ENCODE measurements at places on chromosomes 7 and 10. TPM values are rescaled to one million over a fixed set of nuclear protein-coding genes. Genes with fewer than 3 reads are reported as not detected.

Gene MNX1
- total RNA-seq = not detected

Gene EPDR1
- total RNA-seq = 2.0 TPM

Gene NACAD
- 0.44 TPM for total RNA-seq

Gene AKR1C4
- total RNA-seq = not detected

Gene C10orf95
- total RNA-seq = 0.22 TPM

Gene SNX13
- 27.4 TPM for total RNA-seq

Gene CCSER2
- 14.9 TPM for total RNA-seq

Gene AOC1
- not detected for total RNA-seq

Gene ACHE
- total RNA-seq = 1.7 TPM

Gene TMEM236
- 0.65 TPM for total RNA-seq

Gene GIMAP5
- total RNA-seq = 435 TPM

GRCh38 chr7:29360633-29361625 is 166.4 kb downstream of the CHN2 start:
- DNase-seq = no peak

DNA sequence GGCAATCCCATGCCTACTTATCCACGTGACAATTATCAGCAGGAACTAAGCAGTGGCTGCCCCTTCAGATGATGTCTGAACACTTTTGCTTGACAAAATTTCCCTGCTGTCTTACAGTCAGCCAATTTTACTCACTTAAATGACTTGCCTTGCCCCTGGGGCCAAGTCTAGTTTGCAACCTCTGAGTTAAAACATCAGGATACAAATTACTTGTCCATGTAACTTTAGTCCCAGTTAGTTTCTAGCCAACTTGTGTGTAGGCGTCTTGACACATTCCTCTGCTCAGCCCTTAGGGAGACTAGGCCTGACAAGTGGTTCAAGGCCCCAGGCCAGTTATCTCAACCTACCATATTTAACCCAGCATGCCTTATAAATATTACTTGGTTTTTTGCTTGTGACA is 11.6 kb upstream of the TYSND1 start:
- no peak for DNase-seq

DNA sequence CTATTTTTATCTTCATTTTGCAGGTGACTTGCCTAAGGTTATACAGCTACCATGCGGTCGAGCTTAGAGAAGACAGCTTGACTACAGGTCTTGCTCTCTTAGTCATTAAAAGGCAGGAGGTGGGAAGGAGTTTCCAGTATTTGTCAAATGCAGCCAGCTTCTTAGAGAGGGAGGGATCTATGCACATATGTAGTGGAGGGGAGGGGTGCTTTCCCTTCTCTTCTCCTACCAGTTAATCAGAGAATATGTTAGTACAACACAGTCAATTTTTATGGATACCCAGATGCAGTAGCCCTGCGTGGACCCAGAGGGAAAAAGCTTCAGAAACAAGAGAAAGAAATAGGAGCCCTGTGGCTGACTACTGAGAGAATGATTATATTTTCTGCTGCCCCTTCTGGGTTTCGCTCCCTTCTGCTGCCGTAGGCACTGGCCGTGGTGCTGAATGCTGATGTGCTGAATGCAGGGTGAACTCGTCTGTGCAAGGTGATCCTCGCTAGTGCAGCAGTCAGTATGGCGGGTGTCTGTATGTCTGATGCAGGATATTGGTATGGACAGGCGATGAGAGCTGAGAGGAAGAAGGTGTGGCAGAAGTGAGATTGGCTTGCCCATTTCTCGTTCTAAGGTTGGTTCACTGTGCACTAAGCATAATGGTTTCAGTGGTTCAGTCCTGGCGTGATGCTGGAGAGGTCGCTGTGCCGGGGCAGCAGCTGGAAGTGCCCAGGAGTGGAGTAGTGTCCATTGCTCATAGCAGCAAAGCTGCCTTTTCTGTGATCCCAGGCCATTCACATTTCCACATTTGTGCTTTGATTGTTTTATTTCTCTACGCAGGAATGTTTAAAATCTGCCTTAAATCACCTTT is 189.2 kb upstream of the PODXL start:
- peak; percentile 68 for DNase-seq

DNA sequence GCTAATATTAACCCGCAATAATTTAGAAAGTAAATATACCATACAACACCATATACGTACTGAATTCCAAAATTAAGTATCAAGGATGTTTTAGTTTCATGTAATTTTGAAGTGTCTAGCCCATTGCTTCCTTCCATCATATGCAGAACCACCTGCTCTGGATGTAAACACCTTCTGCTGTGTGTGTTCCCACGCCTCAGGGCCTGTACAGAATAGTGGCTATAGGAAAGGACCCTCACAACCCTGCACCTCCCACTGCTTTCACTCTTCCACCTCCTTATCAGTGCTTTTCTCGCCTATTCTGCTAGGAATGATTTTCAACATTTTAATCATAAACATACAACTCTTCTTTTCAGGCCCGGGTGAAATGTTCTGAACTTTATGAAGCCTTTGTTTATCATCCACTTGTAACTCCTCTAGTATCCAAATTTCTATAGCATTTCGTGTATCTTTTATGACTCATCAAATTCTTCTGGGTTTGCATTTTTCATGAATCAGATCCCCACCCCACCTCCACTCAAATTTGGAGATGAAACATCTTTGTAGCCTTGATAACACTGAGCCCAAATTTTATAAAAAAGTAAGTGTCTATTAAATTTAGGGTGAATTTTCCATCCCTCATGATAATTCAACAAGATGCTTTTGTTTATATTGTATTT is 1106.8 kb upstream of the C7orf33 start:
- DNase-seq = no peak

DNA sequence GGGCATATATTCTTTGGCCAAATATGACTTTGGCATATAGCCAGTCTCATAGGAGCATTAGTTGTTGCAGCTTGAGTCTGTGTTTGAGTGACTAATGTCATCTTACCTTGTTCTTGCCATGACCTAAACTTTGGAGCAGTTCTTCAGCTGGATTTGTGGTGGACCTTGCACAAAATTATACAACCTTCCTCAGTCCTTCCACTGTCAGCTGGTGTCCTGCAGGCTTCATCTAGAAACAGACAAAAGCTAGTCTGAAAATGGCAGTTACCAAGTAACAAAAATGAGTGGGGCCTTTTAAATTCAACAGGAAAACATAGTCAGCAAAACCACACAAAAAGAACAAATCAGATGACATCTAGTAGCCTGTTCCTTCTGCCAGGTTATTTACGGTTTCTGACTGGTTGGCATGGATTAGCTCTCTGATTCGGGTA is 59.5 kb upstream of the HECTD2 start:
- DNase-seq = peak; percentile 17

- no peak for DNase-seq
These were observed 1.0 kb downstream of the CYP51A1 start for GRCh38 chr7:92133133-92133736.

DNA sequence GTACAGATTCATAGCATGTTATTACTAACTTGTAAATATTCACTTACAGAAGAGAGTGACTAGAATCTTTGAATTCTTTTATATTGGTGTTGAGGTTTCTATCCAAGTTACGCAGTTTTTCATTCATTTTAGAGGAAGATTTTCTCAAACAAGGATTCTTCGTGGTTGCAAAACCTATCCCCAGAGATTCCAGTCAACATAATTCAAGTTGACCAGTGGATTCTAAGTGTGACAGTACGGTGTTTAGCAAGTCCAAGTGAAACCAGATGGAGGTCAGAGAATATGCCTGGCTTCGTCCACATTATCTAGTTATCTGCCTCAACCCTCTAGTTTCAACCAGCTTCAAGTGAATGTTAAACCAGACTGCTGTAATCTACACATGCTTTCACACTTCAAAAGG is 131.9 kb downstream of the SDK1 start:
- DNase-seq = no peak

DNA sequence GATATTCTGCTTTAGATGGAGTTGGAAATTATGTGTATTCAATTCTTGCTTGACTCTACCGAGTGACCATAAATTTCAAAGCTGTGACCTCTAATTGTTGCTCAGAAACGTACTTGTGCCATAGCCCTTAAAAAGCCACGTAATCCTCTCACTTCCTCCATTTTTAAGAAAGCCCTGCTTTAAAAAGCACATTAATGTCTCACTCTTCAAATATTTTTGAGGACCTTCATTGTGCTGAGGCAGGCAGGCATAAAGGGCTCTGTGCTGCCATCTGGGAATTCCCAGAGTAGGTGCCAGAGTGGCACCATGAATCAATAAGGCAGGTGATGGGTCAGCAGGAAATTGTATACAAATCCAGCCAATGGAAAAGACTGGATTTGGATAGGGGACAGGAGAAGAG is 97.7 kb upstream of the FAM204A start:
- no peak for DNase-seq

GRCh38 chr7:140506788-140507464 is 27.6 kb upstream of the MKRN1 start:
- no peak for DNase-seq

DNA sequence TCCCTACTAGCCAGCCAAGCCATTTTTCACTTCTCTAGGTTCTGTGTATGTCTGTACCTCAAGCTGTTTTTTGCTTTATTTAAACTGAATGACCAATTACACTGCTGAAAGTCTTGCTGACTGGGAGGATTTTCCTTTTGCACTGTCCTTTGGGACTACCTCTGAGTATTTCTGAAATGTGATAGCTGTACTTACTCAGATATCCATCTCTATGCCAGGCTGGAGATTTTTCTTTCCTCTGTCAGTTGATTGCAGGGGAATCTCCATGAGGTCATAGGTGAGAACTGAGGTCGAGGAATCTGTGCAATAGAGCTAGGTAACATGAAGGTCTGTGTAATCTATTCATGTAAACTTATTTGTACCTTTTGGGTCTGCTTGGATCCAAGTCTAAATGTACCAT is 38.9 kb upstream of the ANKRD1 start:
- no peak for DNase-seq

DNA sequence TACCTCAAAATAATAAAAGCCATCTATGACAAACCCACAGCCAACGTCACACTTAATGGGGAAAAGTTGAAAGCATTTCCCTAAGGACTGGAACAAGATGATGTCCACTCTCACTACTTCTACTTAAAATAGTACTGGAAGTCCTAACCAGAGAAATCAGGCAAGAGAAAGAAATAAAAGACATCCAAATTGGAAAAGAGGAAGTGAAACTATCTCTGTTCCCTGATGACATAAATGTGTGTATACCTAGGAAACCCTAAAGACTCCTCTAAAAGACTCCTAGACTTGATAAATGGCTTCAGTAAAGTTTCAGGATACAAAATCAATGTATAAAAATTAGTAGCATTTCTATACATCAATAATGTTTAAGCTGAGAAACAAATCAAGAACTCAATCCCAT is 314.1 kb downstream of the WDR37 start:
- no peak for DNase-seq

- DNase-seq = no peak
These were observed 46.8 kb downstream of the KCNH2 start for GRCh38 chr7:150931199-150931869.

DNA sequence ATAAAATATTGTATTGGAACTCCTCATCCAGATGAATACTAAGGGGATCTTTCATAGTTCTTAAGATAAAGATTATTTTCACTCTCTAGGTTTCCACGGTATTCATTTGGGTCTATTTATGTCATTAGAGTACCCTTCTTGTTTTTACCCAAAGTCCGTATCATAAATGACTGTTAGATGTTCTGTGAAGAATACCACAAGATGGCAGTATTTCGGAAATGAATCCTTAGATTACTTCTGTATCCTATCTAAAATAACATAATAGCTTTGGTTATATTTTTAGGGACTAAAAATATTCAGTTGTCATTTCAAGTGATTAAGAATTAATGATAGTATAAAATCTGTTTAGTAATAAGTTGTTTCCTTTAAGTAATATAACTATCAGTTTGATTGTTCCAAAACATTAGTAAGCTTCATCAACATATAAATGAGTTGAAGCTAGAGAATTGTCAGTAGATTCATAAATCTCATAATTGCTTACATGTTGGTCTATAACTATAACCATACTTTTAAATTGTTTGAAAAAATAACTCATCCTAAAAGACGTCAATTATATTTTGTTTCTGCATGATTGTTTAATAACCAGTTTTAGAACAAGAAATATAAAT is 337.5 kb upstream of the KCND2 start:
- peak; percentile 28 for DNase-seq

DNA sequence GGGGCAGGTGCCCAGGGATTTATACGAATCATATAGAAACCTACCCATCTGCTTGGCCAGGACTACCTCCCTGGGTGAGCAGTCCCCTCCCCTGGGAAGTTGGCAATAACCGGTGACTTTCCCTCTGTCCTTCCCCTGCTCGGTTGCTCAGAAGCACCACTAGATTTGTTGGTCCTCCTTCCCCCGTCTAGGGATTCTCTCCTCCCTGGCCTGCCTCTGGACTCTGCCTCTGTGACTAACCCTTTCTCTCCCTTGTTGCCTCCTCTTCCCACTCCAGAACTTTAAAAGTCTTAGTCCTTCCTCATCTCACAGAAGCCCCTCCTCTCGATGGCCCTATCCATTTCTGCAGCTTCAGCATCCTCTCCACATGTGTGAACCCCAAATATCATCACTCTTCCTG is 9.8 kb downstream of the CALHM3 start:
- no peak for DNase-seq

- DNase-seq = no peak
These were observed 365.7 kb downstream of the GPR37 start for GRCh38 chr7:124399941-124400340.

- DNase-seq = no peak
These were observed 54.1 kb downstream of the KIAA1217 start for GRCh38 chr10:24262929-24263590.

DNA sequence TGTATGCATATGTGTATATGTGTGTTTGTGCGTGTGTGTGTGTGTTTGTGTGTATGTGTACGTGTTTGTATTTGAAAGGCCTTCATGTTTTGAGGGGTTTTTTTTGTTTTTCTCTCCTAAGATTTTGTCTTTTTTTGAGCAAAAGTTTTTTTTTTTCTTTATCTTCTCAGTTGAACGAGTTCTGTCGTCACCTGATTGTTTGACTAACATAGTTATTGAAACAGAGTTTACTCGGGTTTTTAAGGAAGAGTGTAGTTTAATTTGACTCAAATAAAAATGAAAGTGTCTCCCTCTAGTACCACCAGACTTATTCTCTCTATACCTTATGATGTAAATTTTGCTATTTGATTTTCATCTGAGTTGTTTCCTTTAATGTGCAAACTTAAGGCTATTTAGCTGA is 73.5 kb downstream of the ST8SIA6 start:
- no peak for DNase-seq

GRCh38 chr7:48094861-48095293 is 5.8 kb downstream of the UPP1 start:
- no peak for DNase-seq

DNA sequence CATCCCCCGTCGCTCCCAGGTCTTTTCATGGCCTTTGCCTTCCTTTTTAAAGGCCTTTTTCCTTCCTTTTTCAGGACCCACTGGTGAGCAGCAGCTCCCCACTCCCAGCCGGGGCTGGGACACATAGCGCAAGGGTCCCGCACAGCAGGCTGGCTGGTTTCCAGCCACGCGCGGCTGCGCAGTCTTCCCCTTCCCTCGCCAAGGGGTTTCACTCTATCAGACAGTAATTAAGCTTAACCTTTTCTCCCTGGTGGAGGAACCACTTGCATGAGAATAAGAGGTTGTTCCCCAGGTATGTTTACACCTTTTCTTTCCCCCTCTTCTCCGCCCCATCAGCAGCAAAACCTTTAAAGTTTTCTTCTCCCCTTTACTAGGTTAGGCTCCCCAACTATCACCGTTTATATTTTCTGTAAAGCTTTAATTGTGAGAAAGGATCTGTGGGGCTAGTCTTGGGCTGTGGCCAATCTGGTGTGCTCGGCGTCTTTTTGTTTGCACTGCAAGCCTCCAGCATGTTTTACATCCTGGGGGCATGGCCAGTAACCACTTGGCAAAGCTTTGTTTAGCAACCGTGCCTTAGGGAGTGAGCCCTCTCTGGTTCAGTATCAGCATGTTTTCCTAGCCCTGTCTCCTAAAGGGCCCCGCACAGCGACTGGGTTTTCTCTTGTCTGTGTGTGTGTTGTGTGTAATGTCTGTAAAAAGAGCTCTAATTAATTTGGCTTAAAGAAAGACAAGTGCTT is 219.6 kb downstream of the PHF14 start:
- peak; percentile 13 for DNase-seq

Measured in lung microvascular endothelial cell (primary cell).